Pons (tissue), 1 donor: ENCODE measurements at places on chromosomes 7 and 10.

DNA sequence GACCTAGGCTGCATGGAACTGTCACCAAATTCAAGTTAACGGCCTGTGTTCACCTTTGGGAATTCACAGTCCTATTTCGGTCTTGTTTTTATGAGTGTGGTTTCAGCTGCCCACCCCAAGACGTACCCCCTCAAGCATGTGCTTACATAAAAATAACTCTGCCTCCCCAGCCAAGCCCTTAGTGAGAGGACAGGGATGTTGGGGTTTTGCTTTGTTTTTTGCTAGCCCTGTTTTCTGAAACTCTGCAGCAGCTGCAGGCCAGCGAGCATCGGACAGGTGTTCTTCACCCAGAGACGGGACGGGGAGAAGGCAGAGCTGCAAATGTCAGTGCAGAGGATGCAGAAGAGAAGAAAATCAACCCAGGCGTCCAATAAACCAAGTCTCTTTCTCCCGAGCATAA, 13.5 kb downstream of the CHST15 start:
- DNase-seq, result no peak

GRCh38 chr10:46264737-46265368, 21.9 kb upstream of the ANTXRL start:
- DNase-seq, result no peak

GRCh38 chr7:16205466-16205865, 215.9 kb downstream of the CRPPA start:
- DNase-seq, result no peak

GRCh38 chr7:134941185-134941900, 45.0 kb upstream of the AGBL3 start:
- DNase-seq, result no peak

DNA sequence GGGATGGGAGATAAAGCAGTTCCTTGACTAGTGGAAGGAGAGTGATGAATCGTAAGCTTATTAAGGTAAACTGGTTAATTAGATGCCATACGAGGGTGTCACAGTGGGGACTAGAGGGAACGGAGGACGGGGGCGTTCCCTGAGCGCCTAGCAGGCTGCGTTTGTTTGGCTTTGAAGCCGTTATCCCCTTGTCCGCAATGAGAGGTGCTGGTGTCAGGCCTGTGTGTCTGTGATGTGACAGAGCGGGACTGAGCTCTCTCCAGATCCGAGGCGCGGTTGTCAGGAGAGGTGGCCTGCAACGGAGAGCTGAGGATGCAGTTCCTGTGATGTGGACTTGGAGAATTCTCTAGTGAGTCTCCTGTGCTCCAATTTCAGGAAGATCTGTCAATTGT, 60.0 kb upstream of the PRPS1L1 start:
- DNase-seq, result peak; percentile 4

GRCh38 chr10:35153716-35154115, 27.1 kb downstream of the CREM start:
- DNase-seq, result no peak

- DNase-seq, result peak; percentile 90
Measured at GRCh38 chr10:6151087-6151977, 51.4 kb upstream of the PFKFB3 start.

GRCh38 chr10:125407000-125407502, 246.7 kb upstream of the CTBP2 start:
- no peak for DNase-seq

GRCh38 chr7:155490697-155491628, 33.0 kb downstream of the EN2 start:
- no peak for DNase-seq

GRCh38 chr10:132387764-132388210, 9.2 kb upstream of the PWWP2B start:
- DNase-seq, result no peak

GRCh38 chr7:41116817-41117216, 586.1 kb downstream of the INHBA start:
- DNase-seq, result no peak

GRCh38 chr7:77979219-77979618, 180.6 kb downstream of the PHTF2 start:
- DNase-seq, result no peak

- no peak for DNase-seq
Measured at GRCh38 chr10:113549856-113550255, 3.0 kb upstream of the HABP2 start.

- DNase-seq, result no peak
Measured at GRCh38 chr7:129149511-129149910, 5.0 kb downstream of the TSPAN33 start.

- DNase-seq, result peak; percentile 28
Measured at GRCh38 chr7:25117226-25118047, 7.6 kb downstream of the CYCS start.

DNA sequence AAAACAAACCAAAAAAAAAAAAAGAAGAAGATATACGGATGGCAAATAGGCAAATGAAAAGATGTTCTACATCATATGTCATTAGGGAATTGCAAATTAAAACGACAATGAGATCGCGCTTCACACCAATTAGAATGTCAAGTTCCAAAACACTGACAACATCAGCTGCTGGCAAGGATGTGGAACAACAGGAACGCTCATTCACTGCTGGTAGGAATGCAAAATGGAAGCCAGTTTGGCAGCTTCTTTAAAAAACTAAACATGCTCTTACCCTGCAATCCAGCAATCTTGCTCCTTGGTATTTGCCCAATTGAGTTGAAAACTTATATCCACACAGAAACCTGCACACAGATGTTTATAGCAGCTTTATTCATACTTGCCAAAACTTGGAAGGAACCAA, 34.8 kb downstream of the CALML5 start:
- no peak for DNase-seq

DNA sequence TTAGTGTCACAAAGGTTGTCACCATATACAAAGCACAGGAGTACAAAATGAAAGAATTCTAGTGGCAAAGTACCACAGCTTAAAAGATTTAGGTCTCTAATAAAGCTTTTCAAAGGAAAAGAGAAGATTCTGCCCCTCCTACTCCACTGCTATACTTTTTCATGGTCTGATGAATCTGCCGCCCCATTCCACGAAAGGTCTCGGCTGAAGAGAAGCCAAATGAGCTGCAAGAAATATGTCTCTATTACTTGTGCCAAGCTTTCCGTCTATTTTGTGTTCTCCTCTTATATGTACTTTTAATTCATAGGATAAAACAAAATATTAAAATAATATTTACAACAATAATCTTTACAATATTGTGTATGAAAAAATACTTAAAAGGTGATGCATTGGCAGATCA, 222.6 kb downstream of the ANK3 start:
- DNase-seq, result peak; percentile 46

DNA sequence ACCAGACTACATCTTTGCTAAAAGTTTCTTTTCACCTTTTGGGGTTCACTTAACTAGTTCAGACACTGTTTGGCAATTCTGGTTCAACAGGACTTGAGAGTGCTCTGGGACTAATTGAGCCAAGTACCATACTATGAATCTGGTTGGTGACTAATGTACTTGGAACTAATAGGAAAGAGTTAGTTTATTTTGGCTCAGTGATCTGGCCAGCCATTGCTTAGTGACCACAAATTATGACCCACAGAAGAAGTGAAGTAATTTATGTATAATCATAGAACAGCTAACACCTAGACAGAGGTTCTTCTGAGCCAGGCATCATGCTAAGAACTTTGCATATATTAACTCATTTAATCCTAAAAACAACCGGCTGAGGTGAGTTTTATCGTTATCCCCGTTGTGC, 126.5 kb upstream of the JCAD start:
- no peak for DNase-seq

DNA sequence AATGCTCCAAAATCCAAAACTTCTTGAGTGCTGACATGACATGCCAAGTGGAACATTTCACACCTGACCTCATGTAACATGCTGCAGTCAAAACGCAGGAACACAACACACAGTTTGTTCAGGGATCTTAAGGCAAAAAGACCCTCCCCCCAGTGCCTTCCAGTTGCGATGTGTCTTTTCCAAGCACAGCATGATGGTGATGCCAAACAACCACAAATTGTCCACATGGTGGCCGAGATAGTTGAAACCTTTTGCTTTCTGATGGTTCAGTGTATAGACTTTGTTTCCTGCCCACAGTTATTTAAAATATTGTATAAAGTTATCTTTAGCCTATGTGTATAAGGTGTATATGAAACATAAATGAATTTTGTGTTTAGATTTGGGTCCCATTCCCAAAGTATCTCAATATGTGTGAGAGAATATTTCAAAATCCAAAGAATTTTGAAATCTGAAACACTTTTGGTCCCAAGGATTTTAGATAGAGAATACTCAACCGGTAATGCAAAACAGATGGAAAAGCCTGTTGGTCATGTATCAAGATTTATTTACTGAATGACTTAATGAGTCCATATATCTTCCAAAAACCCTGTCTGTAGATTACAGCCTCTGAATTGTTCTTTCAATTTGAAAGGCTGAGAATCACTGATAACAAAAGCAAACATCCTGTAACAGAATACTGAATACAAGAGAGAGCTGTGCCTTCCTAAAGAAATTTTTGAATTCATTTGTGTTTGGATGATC, 93.4 kb upstream of the OIT3 start:
- DNase-seq, result no peak

- DNase-seq, result no peak
Measured at GRCh38 chr7:35261041-35261440, 7.1 kb upstream of the TBX20 start.

DNA sequence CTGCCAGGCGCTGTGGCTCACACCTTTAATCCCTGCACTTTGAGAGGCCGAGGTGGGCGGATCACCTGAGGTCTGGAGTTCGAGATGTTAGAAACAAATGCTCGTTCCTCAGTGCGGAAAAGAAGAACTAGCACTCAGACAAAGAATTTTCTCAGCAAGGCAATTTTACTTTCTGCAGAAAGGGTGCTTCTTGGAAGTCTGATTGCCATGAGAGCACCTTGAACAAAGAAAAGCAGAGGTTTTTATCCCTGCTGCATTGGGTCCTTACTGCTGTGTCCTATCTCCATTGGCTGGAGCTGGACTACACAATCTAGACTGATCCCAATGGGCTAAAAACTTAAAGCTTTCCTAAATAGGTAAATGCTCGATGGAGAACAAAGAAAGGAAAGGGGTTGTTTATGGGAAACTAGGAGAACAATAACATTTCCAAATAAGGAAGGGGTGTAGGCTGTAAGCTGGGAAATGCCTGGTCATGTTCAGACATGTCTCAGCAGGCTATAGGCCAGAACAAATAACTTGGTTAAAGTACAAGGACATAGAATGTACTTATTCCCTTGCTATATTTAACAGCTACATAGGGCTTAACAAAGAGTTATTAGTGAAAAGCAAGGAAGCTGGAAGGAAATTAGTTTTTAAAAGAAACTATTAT, 26.1 kb upstream of the ACTR3B start:
- no peak for DNase-seq

GRCh38 chr10:113222207-113222606, 272.2 kb downstream of the TCF7L2 start:
- no peak for DNase-seq

DNA sequence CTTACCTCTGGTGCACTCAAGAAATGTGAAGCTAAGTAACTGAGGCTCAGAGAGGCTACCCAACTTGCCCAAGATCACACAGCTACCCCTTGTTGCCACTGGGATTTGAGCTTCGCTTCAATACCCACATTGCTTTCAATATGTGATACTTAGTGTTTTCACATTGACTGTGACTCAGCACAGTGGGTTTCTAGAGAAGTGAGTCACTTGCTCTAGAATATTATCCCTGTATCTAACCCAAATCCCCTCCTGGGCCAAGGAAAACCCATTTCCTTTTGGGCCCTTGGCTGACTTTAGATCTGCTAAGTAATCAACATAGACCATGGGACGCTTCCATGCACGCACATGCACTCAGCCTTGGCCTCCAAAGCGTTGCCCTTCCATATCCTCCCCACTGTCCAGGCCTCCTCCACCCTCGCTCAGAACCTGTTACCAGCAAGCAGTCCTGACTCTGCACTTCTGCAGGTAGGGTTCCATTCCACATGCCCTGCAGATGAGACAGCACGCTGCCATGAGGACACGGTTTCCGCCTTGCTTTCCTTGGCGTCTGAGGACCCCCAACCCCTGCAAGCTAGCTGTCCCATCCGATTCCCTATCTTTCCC, 87.7 kb upstream of the CHST15 start:
- no peak for DNase-seq

DNA sequence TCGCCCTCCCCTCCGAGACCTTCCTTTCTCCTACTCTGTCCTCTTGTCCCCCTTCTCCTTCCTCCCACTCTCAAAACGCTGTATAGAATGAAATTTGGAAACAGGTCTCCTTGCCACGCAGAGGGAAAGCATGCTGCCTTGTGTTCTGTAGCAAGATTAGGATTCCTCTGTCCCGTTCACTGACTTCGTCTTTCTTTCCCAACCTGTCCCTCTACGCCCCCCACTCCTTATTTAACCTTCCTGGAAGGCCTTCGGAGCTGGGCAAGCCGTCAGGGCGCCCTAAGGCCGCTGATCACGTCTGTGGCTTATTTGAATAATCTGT, 1.3 kb downstream of the HOXA9 start:
- no peak for DNase-seq

GRCh38 chr7:12855036-12855435, 167.6 kb downstream of the ARL4A start:
- DNase-seq, result no peak

DNA sequence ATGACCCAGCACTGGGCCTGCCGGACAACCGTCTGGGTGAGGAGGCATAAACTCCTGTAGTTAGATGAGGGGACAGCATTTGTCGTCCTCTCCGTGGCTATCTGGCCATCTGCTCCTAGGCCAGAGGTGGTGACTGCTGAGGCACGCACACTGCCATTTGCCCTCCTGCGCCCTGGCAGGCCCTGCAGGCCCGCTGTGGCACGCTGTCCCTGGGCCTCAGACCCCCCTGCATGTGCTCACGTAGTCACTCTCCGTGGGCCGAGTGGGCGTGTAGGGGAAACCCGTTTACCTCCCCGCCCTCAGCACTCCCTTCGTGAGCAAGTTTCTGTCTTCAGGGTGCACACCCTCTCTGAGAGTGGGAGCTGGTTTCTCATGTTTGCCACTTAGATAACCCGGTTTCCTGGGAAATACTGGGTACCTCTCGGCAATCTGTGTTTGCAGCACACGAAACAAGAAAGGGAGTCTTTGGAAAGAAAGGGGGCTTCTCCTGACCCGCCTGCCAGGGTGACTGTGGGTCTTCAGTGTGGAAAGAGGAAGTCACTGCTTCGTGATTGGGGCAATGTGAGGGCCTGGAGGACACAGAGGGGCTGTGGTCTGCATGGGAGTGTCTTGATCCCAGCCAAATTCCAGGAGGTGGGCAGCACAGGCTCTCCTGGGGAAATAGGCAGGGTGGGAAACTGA, 10.8 kb downstream of the ADAMTS14 start:
- no peak for DNase-seq

- no peak for DNase-seq
Measured at GRCh38 chr7:119931230-119931824, 341.6 kb upstream of the KCND2 start.

GRCh38 chr7:138257459-138258196, 181.4 kb downstream of the AKR1D1 start:
- DNase-seq, result peak; percentile 9

- no peak for DNase-seq
Measured at GRCh38 chr7:149415391-149416071, 45.3 kb downstream of the ZNF777 start.

- no peak for DNase-seq
Measured at GRCh38 chr7:128875523-128875948, 12.9 kb downstream of the ATP6V1F start.

GRCh38 chr10:14967897-14968296, 8.7 kb downstream of the MEIG1 start:
- DNase-seq, result no peak

GRCh38 chr10:87771871-87772500, 46.0 kb downstream of the ATAD1 start:
- DNase-seq, result peak; percentile 49

- DNase-seq, result peak; percentile 62
Measured at GRCh38 chr10:61663466-61663865, 737 bp downstream of the CABCOCO1 start.

- DNase-seq, result no peak
Measured at GRCh38 chr7:77454802-77455201, 38.7 kb upstream of the GSAP start.

- DNase-seq, result no peak
Measured at GRCh38 chr10:103564776-103565520, 71.4 kb downstream of the NEURL1 start.
